ENCODE measurements at places on chromosomes 4 and X. TPM values are rescaled to one million over a fixed set of nuclear protein-coding genes. Genes with fewer than 3 reads are reported as not detected.

GAGE13 gene
- not detected for total RNA-seq

VCX gene
- not detected for total RNA-seq

DNA sequence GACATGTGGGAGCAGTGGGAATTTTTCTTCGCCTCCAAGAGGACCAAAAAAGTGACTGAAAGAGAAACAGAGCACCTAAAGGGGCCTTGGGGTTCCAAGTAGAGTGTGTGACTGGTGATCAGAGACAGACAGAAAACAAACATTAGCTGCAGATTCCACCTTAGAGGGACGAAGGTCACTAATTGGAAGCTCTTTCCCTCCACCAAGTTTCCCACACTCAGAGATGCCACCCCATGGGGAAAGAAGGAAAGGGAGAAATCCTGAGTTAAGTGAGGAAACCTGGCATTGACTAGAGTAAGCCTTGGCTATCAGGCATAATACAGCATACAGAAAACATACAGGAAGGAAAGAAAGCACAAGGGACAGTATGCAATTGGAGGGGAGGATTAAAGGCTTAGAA is 90.9 kb downstream of the HNRNPD start:
- no peak for DNase-seq

- DNase-seq = no peak
Observed at GRCh38 chrX:34559325-34559724, 97.8 kb downstream of the TMEM47 start.

GRCh38 chrX:10979956-10980355 is 131.2 kb upstream of the HCCS start:
- DNase-seq = no peak

FHIP1A gene
- 0.11 TPM for total RNA-seq

- DNase-seq = peak; percentile 63
Observed at GRCh38 chrX:129606918-129607317, 47.8 kb downstream of the APLN start.

- DNase-seq = no peak
Observed at GRCh38 chr4:75898536-75898935, 3.7 kb downstream of the PPEF2 start.

- DNase-seq = no peak
Observed at GRCh38 chr4:51885363-51885762, 42.4 kb downstream of the DCUN1D4 start.

DNA sequence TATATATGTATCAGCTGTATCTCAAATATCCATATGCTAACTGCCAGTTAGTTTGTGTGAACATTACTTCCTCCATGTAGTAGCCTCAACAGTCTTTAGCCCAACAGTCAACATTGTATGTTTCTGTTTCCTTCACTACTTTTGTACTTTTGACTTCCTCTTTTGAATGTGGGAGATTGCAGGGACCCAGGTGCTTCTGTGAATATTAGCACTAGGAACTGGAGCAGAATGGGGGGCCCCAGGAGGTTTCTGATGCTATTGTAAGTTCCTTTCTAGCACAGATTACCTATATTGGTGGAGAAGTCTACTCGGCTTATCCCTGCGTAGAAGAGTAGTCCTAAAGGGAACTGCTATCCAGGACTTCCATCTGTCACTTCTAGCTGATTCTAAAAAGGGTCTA is 2.3 kb downstream of the PLAC8 start:
- DNase-seq = no peak

GRCh38 chr4:132001542-132001941 is 1147.6 kb upstream of the PCDH10 start:
- DNase-seq = no peak

DNA sequence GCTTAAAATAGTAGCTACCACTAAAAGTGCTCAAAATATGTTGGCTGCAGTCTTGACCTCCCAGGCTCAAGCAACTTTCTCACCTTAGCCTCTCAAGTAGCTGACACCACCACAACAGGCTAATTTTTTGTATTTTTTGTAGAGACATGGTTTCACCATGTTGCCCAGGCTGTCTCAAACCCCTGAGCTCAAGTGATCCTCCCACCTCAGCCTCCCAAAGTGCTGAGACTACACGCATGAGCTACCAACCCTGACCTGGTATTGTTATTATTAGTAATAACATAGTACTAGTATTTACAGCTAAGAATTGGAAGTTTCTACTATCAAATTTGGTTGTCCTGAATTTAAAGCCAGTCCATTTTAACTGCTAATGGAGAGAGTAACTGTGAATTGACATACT is 18.0 kb downstream of the STAP1 start:
- DNase-seq = no peak

TRPC5OS gene
- total RNA-seq = not detected

GRCh38 chr4:47071901-47072341 is 40.6 kb downstream of the GABRB1 start:
- DNase-seq = no peak

- DNase-seq = no peak
Observed at GRCh38 chr4:26568446-26568994, 15.4 kb upstream of the TBC1D19 start.

DNA sequence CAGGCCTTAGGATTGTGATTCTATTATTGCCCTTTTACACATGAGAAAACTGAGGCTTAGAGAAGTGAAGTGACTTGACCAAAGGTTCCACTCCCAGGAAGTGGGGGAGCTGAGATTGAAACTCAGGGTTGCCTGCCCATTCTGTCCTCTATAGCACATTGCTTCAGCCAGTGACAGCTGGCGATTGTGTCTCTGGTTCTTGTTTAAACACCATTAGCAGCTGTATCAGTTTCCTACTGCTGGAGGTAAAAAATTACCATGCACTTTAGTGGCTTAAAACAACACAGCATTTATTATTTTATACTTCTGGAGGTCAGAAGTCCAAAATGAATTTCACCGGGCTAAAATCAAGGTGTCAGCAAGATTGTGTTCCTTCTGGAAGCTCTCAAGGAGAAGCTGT is 205.8 kb upstream of the MAMLD1 start:
- no peak for DNase-seq
